ENCODE measurements at places on chromosomes 16 and 17.
A peak's percentile ranks its signal among the peaks of the same experiment; 100 is the strongest.

GRCh38 chr16:55849536-55849935, 16.6 kb upstream of the CES1 start:
- no peak for DNase-seq

DNA sequence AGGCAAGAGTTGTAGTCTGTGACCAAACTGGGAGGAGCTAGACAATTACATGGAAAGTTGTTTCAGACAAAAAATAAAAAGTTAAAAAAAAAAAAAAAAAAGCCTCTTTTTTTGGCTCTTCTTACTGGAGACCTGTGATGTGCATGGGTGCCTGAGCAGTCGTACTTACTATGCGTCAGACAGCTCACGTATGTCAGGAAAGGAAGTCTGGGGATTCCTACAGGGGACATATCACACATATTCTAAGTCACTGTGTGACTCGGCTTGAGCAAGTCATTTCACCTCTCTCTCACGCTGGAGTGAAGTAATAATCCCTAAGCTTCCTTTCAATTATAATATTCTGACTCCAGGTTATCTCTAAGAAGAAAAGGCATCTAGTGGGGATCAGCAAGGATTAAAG, 6.0 kb downstream of the SLFN14 start:
- DNase-seq = no peak

DNA sequence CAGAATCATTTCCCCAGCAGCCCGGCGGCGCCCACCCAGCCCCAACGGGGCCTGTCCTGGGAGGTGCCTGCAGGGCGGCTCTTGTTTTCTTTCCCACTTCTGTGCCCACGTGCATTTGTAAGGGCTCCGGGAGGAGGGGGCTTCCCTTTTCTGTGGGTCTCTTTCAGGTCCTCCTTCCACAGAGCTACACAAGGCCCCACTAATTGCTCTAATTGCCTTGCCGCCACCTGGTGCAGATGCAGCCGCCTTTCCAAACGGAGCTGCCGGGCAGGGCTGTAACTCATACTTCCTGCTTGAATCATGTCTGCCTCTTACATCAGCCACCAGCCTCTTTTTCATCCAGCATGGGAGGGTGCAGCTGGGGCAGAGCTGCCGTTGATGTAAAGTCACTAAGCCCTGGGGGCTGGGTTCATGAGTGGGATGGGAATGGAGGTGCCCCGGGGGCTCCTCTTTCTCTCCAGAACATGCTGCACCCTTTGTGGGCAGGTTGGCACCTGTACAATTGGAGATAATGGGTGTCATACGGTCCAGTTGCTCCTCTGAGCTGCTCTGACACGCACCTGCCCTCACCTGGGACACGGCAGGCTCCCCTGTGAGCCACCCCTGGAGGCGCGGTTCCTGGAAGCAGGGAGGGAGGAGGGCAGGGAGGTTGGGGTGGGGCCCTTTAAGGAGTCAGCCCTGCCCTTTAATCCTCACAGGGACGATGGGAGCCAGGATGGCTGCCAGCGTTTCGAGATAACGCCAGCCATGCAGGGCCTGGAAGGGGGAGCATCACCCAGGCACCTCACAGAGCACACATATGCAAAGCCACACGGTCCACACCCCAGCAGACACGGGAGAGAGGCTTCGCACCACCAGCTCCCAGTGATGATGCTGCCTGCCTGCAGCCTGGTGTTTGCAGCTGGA, 41.1 kb upstream of the KLHDC4 start:
- DNase-seq = peak; percentile 82

GRCh38 chr16:4654011-4654963, 29.7 kb downstream of the MGRN1 start:
- no peak for DNase-seq

GRCh38 chr16:50396761-50397535, 28.2 kb upstream of the BRD7 start:
- DNase-seq = no peak

DNA sequence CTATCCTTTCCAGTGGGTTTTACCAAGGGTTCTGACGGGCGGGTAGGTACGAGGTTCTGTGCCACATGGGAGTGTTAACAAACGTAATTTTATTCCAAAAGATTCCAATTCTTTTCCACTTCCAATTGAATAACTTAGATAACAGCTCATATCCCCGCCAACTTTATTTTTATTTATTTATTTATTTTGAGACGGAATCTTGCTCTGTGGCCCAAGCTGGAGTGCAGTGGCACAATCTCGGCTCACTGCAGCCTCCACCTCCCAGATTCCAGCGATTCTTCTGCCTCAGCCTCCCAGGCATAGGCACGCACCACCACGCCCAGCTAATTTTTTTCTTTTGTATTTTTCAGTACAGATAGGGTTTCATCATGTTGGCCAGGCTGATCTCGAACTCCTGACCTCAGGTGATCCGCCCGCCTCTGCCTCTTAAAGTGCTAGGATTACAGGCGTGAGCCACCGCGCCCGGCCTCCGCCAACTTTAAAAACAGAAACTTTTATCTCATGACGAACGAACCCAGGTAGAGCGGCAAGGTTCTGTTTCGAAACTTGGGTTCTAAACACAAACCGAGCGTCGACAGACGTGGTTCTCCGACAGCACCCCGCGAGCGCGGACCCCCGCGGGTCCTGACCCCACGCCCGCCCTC, 613 bp downstream of the ECI1 start:
- peak; percentile 39 for DNase-seq

DNA sequence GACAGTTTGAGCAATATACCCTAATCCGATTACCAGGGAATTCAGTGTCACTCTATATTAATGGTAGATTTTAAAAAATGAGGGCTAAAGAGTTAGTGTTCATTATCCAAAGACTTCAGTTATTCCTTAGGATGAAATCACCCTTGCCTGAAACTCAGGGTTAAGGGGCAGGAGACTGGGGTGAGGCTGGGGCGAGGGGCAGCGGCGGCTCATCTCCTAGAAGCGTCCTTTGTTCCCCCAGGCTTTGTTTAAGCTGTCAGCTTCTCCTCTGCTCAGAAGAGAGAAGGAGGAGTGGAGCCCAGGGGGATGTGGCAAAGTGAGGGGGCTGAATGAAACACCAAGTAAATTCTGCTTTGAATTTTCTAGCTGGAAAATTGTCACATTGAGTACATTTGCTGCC, 117.7 kb upstream of the ELAC2 start:
- no peak for DNase-seq

DNA sequence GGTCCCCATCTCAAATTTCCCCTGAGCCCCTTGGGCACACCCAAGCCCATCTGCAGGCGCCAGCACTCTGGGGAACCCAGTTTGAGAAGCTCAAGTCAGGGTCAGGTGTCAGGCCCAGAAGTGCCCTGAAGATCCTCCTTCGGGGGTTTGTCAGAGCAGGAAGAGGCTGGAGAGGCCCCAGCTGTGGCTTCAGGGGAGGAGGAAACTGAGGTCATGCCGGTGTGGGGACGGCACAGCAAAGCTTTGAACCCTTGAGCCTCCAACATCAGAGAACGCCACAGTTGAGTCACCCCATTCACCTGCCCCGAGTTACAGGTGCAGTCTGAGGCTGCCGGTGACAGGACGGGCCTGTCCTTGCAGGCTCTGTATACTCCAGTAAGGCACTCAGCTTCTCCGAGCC, 140.2 kb upstream of the CIBAR2 start:
- DNase-seq = no peak

DNA sequence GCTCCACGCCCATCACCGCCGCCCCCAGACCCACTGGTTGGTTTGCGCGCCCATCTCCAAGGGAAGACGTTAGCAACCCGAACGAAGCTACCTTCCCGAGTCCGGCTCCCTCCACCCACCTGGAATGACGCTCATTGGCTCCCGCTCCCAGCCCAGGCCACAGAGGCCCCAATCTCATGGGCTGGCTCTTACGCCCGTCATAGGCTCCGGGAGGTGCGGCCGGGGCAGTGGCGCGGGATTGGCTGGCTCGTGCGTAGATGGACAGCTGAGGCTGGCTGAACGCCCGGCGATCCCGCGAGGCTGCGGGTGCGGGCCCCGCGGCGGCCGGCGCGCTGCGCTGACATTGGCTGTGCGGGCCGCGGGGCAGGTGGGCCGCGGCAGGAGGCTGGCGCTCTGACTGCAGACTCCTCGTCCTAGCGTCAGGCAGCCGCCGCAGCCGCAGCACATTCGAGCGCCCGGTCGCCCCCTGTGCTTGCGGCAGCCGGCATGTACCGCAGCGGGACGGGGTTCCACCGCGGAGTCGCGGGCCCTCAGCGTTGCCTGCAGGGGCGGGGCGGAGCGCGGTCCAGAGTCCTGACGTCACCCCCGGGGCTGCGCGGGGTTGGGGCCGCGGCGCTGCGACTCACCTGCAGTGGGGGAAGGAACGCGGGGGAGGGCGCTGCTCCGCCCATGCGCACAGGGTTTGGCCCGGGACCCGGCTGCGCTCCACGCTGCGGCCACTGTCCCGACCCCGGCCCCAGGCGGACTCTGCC, 453 bp upstream of the MYH10 start:
- DNase-seq = peak; percentile 100

- peak; percentile 96 for DNase-seq
Measured at GRCh38 chr16:86563469-86564345, 2.9 kb upstream of the FOXC2 start.

- DNase-seq = no peak
Measured at GRCh38 chr17:3256575-3256974, 41.6 kb downstream of the OR3A1 start.

DNA sequence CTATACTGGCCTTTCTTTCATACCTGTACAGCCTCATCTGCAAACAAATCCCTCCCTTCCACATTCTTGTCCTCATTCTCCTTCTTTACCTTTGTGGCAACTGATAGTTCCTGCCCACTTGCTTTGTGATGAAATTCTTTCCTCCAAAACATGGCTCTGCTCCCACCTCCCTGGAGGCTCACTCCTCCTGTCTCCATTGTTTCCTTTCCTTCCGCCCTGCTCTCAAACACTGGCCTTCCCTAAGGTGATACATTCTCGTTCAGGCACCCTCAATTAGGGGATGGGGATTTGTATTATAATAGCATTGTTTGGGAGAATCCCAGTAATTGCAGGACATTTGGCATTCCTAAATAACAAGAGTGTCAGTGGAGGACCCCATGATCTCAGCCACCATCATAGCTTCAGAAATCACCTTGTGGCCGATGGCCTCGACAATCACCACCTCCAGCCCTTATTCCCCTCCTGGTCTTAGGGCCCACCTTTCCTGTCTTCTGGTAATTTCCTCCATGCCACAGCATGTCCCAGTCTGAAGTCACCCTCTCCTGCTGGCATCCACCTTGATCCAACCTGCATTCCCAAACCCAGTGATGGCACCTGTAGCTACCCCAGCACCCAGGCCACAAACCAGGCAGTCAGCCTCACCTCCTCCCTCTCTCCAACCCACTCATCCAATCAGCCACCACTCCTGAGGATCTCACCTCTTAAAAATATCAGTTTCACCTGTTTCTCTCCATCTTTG, 7.9 kb downstream of the UNC119 start:
- no peak for DNase-seq

- no peak for DNase-seq
Measured at GRCh38 chr17:78820841-78821240, 19.8 kb downstream of the USP36 start.

DNA sequence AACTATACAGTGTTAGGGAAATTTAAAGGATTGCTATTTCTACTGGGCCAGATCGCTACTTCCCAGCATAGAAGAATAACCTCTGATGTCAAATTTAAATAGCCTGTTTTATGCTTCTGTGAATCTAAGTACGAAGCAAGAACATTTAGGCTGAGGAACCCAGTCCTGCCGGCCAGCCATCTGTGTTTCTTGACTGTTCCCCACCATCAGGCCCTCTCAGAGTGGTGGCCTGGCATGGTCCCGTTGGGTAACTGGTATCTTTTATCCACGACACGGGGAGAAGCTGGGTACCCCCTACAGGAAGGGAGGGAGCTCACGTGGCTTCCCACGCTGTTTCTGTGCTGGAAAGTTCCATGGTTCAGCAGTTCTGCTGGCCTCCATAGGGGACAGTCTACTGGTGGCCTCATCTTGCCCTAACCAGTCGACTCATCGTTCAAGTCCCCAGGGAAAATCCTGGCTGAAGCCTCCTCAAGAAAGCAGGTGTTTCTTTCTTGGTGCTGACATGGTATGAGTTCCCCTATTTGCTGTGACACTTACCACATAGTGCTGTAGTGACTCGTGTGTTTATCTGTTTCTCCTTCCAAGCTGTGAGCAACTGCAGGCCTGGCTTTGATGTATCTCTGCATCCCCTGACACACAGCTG, 201.7 kb upstream of the NLRP1 start:
- peak; percentile 60 for DNase-seq

DNA sequence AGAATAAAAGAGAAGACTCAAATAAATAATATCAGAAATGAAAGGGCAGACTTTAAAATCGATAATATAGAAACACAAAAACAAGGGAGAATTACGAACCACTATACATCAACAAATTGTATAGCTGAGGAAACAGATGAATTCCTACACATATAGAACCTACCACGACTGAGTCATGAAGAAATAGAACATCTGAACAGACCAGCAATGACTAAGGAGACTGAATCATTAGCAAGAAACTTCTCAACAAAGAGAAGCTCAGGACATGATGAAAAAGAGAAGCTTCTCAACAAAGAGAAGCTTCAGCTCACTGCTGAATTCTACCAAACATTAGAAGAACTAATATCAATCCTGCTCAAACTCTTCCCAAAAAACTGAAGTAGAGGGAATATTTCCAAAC, 255.9 kb downstream of the CEP112 start:
- no peak for DNase-seq

DNA sequence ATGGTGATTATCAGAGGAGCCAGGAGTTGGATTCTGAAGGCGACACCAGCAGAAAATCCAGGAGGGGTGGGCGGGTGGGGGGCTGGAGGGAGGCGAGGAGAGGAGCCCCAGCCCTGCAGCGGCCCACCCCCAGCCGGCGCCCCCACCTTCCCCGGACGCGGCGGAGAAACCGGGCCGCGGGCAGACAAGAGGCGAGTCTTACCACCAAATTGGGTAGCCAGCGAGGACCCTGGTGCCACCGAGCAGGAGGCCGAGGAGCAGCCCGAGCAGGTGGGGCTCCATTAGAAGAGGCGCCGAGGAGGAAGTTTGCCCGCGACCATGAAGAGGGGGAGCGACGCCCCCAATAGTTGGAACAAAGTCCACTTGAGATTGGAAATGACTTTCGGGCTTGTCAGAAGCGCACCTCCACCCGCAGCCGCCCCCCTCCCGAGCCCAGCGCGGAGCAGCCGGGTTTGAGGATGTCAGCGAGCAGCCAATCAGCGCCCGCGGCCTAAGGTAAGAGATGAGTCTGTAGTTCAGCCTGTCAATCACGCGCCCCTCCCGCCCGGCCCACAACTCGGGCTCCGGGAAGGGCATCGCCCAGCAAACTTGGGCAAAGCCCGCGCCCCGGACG, at the start of gene WNT3:
WNT3 (minus strand) TSS at position 377 of the 613 bp plus-strand sequence; CDS start at position 282, 95 bp downstream.
- no peak for DNase-seq

GRCh38 chr17:44218344-44219107, 949 bp downstream of the UBTF start:
- DNase-seq = peak; percentile 98

- DNase-seq = peak; percentile 88
Measured at GRCh38 chr16:17283016-17283415, 187.7 kb downstream of the XYLT1 start.

- DNase-seq = peak; percentile 91
Measured at GRCh38 chr16:68843482-68844210, at the start of gene TANGO6. TANGO6 (plus strand) TSS chr16:68843531; CDS start chr16:68843618, 87 bp downstream.

Measured in tongue (tissue), 3 donors.